ENCODE measurements at places on chromosomes 1 and 21.

- DNase-seq: no peak
These were observed 18.5 kb downstream of the FAM89A start for GRCh38 chr1:231021540-231022031.

DNA sequence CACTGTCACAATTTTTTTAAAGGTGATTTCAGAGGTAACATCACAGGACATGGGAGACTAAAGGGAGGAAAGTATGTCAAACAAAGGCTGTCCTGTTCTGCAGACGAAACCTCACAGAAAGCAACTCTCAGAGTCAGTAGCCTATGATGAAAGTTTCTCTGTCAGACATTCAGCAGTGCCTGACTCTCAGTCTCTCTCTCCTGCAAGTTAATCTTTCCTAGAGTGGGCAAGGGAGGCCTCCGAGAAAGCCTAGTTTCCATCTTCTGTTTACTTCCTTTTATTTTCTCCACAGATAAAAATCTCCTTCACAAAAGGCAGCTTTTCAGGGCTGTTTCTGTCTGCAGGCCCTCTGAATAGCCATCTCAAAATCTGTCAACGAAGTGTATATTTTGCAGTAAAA lies 24.9 kb upstream of the FMO2 start:
- DNase-seq: no peak

GRCh38 chr21:31098576-31099005 lies 60.3 kb upstream of the KRTAP19-8 start:
- peak; percentile 23 for DNase-seq

- DNase-seq: peak; percentile 62
These were observed 79.5 kb downstream of the BEND5 start for GRCh38 chr1:48697066-48697707.

DNA sequence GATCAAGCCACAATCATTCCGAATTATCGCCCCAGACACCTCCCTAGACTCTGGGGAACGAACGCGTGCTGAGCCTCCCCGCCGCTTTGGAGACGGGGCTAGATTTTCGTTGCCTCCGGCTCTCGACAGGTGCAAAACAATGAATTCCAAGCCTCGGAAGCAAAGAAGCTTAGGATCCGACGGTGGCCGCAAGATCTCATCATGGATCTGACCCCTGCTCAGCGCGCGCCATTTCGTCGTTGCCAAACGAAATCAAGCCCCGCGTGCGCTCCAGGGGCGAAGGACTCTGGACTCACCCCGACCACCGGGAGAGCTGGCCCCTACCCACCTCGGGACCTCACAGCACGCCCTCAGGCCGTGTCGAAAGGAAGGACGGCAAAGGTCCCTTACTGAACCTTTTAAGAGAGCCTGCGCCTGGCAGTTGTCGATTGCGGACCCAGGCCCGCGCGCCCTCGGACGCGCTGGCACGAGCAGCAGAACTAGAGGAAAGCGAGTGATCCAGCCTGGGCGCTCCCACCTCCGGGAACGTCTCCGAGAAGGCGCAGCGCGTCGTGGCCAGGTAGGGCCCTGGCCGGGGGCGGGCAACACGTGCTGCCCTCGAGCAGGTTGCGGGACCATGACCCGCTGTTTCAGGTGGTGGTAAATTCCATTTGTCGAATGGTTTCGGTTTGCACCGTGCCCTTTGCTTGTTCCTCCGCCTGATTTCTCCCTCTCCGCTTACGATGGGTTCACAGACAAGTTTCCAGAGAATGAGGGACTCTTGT lies 1.6 kb upstream of the RUNX3 start:
- DNase-seq: no peak

- DNase-seq: no peak
These were observed 19.0 kb downstream of the DPH5 start for GRCh38 chr1:101006553-101006952.

DNA sequence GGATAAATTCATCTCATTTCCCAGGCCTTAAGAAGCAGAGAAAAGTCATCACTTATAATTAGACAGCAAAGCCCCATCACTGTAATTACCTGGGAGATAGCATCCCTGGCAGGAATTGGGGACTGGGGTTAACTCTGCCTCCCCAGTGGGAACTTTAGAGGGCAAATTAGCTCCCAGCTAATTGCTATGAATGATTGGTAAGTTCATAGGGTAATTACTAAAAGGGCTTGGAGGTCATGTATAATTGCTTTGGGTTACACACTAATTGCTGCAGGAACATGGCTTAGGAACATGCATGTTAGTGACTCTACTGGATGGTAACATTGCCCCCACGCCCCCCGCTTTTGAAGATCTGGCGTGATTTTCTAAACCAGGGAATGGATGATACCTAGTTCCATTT lies 64.8 kb downstream of the UBE2T start:
- no peak for DNase-seq

- DNase-seq: no peak
These were observed 2.2 kb downstream of the FOXJ3 start for GRCh38 chr1:42332877-42333276.

- DNase-seq: no peak
These were observed 337.8 kb upstream of the DAB1 start for GRCh38 chr1:57761628-57762027.

- DNase-seq: no peak
These were observed 153.5 kb downstream of the HLX start for GRCh38 chr1:221032637-221033280.

GRCh38 chr1:1540090-1540817 lies at the start of gene TMEM240:
TSS of gene TMEM240 (minus strand) at chr1:1540624. CDS start at chr1:1540346, 278 bp downstream.
- no peak for DNase-seq

DNA sequence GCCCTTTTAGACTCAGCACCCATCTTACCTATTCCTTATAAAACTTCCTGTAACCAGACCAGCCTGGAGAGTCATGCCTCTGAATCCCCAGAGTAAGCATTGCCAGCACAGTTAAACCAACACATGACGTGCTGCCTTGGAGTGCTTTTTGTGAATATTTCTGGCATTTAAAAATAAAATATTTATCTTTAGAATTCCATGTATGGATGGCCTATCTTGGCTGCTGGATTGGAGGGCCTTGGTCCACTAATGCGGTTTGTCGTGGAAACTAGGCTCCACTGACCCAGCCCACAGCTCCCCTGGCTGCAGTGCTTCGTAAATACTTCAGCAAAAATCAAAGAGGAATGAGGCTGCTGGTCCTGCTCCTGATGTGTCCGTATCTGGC lies 17.5 kb downstream of the MTARC1 start:
- DNase-seq: no peak

- no peak for DNase-seq
These were observed 27.5 kb downstream of the SLC22A15 start for GRCh38 chr1:116003823-116004222.

GRCh38 chr1:233490488-233490887 lies 123.4 kb upstream of the KCNK1 start:
- DNase-seq: no peak

Data from NCI-H774 (cell line).